AG09319 (cell line): ENCODE measurements at places on chromosomes 3 and 15.

DNA sequence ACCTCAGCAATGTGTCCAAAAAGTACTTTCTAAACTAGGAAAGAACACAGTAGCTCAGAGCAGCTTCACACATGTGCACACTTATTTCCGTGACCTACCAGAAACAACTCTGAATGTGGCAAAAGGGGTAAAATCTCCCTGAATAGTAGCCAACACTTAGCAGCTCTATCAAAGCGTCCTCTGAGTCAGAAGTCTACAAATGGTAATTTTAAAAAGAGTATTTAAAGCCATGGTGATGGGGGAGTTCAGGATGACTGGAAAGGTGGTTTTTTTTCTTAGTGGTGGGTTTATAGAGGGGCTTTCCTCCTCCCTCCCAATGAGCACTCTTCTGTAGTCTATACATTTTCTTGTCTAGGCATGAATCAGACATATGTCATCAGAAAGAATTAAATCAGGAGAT lies 223.8 kb upstream of the PRICKLE2 start:
- no peak for DNase-seq

DNA sequence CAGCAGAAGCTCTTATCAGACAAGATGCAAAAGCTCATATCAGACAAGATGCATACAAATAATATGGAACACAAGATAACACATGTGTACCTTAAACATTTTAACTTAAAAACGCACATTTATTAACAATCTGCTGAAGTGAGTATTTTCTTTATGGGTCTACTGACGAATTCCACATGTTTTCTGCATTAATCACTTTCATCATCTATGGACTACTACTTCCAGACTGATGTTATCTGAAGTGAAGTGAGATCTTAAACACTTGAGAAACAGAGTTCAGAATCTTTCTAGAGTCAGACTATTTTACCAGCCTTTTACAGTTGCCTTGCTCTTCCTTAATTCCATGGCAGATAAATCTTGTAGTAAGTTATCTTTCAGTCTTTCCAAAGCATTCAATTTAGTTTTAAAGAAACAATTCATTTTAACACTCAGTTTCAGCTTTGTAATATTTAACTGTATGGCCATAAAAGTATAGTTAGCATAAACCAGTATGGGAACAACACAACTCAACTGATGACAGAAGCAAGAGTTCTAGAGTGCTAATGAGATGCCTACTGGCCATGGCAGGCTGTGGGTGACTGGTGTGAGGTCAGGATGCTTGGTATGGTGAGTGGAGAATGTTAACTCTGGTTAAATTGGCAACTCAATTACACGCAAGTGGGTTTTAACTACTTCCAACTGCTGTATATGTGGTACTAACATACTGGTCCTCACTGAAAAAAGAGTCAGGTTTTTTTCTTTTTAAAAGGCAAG lies 9.8 kb downstream of the CMTM6 start:
- no peak for DNase-seq

DNA sequence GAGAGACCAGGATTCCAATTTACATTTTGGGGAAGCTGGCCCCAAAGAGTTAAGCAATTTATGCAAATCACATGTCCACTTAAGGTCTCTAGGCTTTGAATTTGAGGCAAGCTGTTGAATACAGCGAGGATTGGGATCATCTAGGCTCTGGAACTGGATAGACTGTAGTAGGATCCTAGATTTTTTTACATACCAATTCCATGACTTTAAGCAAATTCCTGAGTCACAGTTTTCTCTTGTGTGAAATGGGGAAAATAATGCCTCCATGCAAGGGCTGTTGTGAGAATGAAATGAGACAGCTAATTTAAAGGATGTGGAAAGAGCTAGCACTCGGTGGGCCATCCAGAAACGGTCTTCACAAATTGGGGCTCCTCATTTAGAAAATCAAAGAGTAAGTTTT lies 103.4 kb downstream of the MINAR1 start:
- DNase-seq = no peak

- no peak for DNase-seq
These were observed 5.8 kb upstream of the MEX3B start for GRCh38 chr15:82051664-82052063.

- DNase-seq = no peak
These were observed 1.9 kb upstream of the PDIA5 start for GRCh38 chr3:123064914-123065313.

DNA sequence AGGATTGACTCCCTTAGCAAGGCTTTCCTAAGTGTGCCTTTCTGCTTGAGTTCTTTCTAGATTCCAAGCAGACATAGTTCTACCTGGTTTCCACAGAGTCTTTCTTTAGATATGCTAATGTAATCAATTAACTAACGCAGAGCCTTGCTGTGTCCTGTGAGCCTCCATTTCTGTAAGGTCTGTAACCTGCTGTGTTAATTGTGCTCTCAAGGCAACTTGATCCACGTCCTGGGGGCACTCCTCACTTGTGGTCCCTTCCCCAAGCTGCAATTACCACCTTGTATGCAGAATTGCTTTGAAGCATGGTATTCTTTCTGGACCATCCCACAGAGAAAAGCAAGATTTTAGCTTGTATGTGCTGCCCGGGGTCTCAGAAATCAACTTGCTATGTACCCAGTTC lies 29.5 kb upstream of the THSD4 start:
- no peak for DNase-seq
